ENCODE measurements at places on chromosomes 3 and 15. TPM values are rescaled to one million over a fixed set of nuclear protein-coding genes. Genes with fewer than 3 reads are reported as not detected.

The LRRN1 gene
- not detected for total RNA-seq

The ARIH2 gene
- 70.8 TPM for total RNA-seq

The ST8SIA2 gene
- not detected for total RNA-seq

The RPSA gene
- total RNA-seq, result 1,084 TPM

The CCDC13 gene
- not detected for total RNA-seq

The SLC35G2 gene
- total RNA-seq, result 23.2 TPM

The CKMT1B gene
- total RNA-seq, result not detected

The PLSCR5 gene
- total RNA-seq, result not detected

The THPO gene
- not detected for total RNA-seq

The GMNC gene
- 0.29 TPM for total RNA-seq

The NECTIN3 gene
- 76.3 TPM for total RNA-seq

The HESX1 gene
- 0.33 TPM for total RNA-seq

Measured in vein endothelial cell (primary cell).